Thymus (tissue), 14 donors: ENCODE measurements at places on chromosomes 3 and 15. TPM values are rescaled to one million over a fixed set of nuclear protein-coding genes. Genes with fewer than 3 reads are reported as not detected.

- DNase-seq = no peak
Measured at GRCh38 chr3:131694376-131694775, 191.6 kb upstream of the MRPL3 start.

- no peak for DNase-seq
Measured at GRCh38 chr3:107956991-107957900, 133.6 kb downstream of the CD47 start.

DNA sequence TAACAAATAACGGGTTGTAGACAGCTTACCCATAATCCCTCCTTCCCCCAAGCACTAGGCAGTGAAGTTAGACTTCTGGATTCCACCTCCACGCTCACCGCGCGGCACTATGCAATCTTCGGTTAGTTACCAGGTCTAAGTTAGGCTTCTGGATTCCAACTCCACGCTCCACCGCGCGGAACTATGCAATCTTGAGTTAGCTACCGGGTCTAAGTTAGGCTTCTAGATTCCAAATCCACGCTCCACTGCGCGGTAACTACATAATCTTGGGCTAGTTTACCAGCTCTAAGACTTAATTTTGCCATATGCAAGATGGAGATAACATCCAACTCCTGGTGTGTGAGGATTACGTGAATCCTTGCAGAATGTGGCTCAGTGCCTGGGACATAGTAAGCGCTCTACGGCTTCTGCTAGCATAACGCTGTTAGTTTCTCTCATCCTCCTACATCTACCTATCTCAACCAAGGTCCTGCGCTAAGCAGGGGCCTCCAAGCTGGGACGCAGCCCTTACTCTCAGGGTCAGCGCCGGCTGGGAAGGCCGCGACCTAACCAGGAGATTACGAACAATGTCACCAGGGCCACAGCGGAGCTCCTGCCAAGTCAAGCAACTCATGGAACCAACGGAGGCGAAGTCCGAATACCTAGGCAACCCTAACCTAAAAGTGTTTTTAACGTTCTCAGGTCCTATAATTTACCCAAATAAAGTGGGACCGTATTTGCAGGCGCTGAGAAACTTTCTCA lies 497 bp upstream of the RPLP1 start:
- peak; percentile 27 for DNase-seq

- DNase-seq = no peak
Measured at GRCh38 chr3:194075802-194076460, 60.0 kb upstream of the HES1 start.

DNA sequence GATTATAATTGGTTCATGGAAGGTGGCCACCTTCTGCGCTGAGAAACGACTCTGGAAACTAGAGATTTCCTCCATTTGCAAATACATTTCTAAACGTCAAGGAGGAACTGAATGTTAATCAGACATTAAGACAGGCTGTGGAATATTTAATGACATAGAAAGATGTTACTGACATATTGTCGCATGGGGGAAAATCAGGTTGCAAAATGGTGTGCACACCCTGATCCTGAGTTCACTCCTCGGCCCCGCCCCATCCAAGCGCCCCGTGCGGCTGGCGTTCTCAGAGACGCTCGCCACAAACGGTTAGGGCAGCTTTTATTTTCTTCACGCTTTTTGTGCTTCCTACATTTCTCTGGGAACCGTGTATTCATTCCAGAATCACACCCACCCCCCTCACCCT lies 10.7 kb downstream of the H1-8 start:
- DNase-seq = no peak

GRCh38 chr3:114122027-114122709 lies 56.7 kb downstream of the DRD3 start:
- no peak for DNase-seq

DNA sequence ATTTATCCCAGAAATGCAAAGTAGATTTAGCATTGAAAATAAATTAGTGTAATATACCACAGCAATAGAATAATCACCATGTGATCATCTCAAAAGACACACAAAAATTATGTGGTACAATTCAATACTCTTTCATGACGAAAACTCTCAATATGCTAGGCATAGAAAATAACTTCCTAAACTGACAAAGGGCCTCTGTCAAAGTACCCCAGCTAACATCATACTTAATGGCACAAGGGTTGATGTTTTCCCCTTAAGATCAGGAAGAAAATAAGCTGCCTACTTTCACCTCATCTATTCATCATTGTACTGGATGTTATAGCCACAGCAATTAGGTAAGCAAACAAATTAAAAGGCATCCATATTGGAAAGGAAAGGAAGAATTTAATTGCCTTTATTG lies 22.7 kb upstream of the NIPA2 start:
- DNase-seq = no peak

SPINT1 gene
- 9.2 TPM for total RNA-seq

VIPR1 gene
- 1.8 TPM for total RNA-seq

- DNase-seq = no peak
Measured at GRCh38 chr3:123720638-123721037, 135.8 kb upstream of the HACD2 start.

DNA sequence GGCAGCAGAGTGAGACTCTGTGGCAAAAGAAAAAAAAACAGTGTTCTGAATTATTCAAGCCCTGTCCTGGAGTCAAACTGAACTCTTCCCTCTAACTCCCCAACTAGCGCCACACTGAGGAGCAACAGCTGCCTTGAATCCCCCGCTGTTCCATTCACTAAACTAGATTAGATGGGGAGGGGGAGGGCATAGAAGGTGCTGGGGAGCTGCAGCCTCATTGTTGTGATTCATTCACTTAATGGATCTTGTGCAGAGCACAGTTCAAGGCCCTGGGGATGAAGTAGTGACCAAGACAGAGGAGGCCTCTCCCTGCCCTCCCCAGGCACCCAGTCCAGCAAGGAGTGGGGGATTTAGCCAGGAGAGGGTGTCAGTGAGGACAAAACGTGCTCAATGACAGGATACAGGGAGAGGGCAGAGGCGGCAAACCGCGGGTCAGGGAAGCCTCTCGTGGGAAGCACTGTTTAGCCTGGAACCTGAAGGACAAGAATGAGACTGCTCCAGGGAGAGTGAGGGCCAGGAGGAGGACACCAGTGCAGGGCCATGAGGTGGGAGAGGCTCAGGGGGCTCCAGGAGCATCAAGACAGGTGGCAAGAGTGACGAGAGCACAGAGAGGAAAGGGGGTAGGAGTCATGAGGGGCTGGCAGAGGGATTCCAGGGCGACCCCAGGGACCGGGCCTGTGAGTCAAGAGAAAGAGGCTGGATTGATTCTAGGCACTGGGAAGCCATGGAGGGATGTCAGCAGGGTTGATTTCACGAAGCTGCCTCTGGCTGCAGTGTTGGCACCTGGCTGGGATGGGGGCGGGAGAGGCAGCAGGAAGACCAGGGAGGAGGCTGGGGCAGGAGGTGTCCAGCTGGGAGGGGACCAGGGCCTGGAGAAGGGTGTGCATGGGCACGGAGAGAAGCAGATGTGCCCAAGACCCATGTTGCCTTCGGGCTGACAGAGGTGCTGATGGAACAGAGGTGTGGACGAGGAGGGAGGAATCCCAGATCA lies 31.4 kb downstream of the ALS2CL start:
- no peak for DNase-seq

RLBP1 gene
- 0.14 TPM for total RNA-seq
